Activated T-cell treated with anti-CD3 and anti-CD28 coated beads for 48 hours (primary cell): ENCODE measurements at places on chromosomes 4 and X.

DNA sequence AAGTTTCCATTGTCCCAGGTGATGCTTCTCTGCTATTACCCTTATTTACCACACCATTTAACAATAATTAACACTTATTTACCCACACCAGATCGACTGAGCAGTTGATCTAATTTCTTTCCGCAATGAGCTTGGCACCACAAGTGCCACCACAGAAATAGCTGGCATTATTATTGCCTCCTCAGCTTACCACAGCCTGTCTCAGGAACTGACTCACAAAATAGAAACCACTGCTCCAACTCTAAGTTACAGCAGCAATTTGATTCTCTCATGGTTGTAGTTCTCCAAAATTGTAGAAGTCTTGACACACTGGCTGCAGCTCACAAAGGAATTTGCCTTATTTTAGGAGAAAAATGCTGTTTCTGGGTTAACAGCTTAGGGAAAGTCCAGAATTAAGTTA is 22.5 kb downstream of the ZNF721 start:
- no peak for DNase-seq

DNA sequence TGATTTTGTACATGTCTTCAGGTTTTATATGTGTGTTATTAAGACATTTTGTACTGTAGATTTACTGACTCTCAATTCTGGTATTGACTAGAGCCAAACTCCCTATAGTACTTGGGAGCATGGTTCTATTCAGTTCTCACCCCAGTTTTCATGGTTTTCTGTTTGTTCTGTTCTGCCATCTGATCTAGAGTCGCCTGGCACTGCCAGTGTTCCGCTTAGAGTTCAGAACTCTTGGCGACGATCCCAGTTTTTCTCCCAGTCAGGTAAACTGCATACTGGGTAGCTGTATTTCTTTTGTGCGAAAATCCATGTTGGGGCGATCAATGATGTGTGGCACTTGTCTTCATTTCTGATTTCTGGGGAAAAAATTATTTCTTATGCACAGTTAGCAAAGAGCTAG is 78.0 kb downstream of the PHOX2B start:
- no peak for DNase-seq

GRCh38 chr4:1611501-1611870 is 72.6 kb downstream of the FAM53A start:
- DNase-seq = no peak

DNA sequence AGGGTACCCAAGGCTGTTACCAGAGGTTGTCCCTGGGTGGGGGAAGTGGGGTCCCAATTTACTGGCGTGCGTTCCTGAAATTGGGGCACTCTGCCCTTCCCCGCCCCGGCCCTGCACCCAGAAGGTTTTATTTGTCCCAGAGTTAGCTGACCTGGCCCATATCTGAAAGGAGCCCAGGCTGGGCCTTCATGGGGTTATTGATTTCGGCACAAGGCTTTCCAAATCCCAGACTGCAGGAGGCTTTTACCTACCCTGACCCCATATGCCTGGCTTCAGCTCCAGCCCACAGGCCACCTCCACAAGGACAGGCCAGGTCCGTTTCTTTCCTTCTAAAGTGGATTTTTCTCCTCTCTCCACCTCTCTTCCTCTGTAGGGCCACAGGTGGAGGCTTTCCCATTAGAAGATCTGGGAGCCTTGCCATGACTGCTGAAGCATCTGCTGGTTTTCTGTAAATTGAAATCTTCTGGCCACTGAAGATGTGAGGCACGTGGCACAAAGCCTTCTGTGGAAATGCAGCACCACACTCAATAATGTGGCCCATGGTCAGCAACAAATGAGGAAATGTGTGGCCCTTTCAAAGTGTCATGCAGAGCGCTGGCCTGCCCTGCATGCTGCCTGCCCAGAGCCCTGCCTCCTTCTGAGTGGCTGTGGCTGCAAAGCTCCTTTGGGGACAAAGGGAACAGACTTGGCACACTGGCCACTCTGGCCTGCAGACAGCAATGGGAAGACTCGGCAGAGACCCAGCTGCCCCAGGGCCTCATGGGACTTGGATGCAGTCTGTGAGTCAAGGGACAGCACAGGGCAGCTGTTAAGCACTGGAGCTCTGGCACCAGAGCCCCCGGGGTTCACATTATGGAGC is 43.1 kb upstream of the MTM1 start:
- DNase-seq = no peak

DNA sequence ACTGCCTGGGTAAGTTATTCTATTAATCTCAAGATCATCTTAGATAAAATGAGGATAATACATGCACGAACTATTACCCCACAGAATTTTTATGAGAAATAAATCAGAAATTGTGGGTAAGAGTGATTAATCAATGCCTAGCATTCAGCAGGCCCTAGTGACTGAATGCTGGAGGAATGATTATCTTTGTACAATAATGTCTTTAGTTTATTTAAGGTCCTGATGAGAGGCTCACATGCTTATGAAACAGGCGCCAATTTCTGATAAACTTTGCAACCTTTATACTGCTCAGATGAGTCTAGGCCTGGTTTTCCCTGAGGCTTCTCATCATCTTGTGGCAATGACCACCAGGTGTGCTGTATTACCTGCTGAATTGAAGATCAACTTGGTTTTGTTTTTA is 27.8 kb upstream of the BMP2K start:
- DNase-seq = no peak

DNA sequence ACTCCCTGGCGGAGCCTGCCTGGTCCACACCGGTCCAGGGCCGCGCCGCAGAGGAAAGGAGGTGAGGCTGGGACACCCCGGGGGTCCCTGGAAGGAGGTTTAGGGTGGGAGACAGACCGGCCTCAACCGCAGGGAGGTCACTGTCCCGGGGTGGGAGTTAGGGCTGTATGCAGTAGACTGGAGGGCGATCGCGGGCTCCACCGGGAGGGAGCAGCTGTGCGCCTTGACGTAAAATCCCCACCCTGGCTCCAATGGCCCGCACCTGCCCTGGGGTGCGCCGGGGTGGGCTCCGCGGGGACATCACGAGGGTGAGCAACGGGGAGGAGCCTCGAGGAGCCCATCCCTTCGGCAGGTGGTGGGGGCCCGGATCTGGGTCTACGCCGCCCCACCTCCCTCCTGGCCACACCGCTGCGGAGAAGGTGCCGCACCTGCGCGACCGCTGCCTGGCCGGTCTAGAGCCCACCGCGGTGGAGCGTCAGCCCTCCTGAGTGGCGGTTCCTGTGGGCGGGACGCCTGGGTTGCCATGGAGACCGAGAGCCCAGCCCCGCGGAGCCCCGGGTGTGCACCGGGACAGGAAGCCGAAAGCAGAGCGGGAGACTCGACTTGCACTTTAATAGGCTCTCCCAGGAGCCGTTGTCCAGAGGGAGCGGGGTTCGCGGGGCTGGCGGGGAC is 105.1 kb downstream of the ADRA2C start:
- no peak for DNase-seq

DNA sequence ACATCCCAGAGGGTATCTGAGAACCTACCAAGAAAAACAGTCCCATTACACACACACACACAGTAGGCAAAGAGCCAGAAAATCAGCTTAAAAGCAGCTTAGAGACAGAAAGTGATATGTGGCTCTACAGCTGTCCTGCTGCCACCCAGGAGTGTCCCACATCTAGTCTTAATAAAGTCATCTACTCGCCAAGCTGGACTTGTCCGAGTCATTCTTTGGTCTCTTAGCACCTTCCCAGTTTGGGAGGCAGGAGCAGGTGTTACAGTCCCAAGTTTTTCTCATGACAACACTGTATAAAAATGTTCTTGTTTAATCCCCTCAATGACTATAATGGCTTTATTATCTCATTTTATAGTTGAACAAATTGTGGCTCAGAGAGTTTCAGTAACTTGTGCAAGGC is 252.5 kb upstream of the CASK start:
- no peak for DNase-seq

DNA sequence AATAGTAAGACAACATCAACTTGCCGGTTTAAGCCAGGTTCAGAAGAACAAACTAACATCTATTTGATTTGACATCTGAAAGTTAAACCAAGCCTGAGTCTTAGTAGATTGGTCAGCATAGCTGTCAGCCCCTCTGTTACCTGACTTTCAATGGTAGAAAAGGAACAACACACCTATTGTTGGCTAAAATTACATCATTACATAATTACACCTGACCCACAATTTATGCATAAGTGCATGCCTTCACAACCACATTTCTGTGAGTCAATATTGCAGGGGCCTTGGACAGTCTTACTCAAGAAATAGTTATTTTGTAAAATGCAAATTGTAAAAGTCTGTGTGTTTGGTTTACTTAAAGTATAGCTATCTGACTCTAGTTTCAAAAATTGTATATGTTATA is 36.2 kb downstream of the EGFL6 start:
- no peak for DNase-seq

- no peak for DNase-seq
These were observed 482.4 kb downstream of the SPRY1 start for GRCh38 chr4:123878976-123879375.

GRCh38 chr4:19135895-19136633 is 1114.5 kb upstream of the LCORL start:
- DNase-seq = no peak

DNA sequence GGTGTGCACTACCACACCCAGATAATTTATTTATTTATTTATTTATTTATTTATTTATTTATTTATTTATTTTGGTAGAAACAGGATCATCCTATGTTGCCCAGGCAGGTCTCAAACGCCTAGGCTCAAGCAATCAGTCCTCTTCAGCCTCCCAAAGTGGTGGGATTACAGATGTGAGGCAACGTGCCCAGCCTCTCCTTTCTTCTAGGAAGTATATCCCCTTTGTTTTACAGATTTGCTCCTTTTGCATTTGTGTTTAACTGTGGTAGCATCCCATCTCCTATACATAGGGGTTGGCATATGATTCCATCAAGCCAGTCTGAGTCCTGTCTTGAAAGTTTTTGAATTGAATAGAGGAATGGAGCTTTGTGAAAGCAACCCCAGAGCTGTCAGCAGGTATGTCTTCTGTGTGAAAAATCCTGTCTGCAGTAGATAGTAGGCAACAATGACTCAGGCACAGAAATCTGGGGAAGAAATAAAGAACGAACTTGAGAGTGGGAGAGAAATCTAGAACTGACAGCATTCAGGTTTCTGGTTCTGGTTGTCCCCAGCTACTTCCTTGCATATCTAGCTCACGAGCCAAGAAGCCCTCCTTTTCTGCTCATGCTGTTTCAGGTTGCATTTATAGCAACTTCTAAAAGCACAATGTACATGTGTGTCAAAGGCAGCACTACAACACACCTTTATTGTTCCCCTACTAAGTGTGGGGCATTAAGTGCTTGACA is 113.7 kb upstream of the LSM6 start:
- no peak for DNase-seq

DNA sequence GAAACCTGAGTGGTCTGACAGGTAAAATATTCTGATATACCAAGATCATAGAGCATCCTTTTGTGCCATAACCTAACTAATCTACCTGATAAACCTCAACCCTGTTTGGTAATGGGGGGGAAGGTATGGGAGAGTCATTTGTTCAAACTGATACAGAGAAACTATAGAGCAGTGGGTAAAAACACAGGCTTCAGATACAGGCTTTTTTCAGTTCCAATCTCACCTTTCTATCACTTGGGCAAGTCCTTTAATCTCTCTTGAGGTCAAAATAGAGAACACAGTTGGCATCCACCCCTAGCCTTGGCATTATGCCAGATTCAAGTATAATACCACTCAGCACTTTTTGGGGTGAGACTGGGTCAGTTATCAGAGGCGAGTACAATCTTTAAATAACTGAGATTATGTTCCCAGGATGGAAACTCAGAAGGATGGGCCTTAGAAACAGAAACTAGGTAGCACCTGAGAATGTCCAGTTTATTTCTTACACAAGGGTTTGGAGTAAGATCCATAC is 880 bp upstream of the ETDC start:
- no peak for DNase-seq

DNA sequence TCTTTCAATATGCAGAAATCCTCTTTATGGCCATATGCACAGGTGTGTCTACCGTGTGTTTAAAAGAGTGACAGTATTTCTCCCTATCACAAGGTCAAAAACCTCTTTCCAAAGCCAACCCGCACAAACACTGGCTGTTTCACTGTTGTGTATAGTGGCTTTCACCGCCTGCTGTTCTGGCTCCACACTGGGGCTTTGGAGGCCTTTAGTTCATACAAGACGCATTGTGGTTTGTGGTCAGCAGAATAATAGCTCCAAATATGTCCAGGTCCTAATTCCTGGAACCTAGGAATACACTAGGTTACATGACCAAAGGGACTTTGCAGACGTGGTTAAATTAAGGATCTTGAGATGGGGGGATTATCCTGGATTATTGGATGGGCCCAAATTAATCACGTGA is 40.7 kb upstream of the FAM9A start:
- DNase-seq = no peak

GRCh38 chrX:10591363-10592335 is 28.7 kb downstream of the MID1 start:
- no peak for DNase-seq

GRCh38 chrX:150898343-150899190 is at the start of gene CD99L2:
CD99L2 (minus strand) TSS chrX:150898668; CDS start chrX:150898588, 80 bp downstream.
- DNase-seq = peak; percentile 87

- no peak for DNase-seq
These were observed 125.7 kb upstream of the NKX1-1 start for GRCh38 chr4:1531683-1532548.

DNA sequence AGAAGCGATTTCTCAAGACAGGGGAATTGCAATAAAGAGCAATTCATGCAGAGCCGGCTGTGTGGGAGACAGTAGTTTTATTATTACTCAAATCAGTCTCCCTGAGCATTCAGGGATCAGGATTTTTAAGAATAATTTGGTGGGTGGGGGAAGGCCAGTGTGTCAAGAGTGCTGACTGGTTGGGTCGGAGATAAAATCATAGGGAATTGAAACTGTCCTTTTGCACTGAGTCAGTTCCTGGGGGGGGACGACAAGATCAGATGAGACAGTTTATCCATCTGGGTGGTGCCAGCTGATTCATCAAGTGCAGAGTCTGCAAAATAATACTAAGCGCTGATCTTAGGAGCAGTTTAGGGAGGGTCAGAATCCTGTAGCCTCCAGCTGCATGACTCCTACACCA is 502.4 kb downstream of the NLGN4X start:
- no peak for DNase-seq

DNA sequence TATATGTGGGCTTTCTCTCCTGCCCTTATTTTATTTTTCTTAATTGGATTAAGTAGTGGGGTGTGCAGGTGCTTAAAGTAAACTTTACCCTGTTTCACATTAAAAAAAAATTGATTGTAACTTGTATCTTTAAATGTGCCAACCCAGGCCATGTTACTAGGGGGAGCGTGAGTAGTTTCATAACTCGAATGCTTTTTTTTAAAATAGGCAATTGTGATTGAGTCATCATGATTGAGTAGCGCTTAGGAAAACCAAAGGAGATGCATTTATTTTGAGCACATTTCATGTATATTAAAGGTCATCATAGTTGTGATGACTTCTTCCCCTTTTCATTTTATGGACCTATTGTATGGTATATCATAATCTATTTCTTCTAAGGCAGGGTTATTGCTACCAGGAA is 32.2 kb downstream of the GPAT3 start:
- DNase-seq = no peak

GRCh38 chrX:104564921-104565703 is 887 bp upstream of the IL1RAPL2 start:
- no peak for DNase-seq
